Activated T-cell treated with anti-CD3 and anti-CD28 coated beads, Interleukin-2, amount 50 U/mL, for 1 hour (primary cell): ENCODE measurements at places on chromosomes 6 and 20.
A peak's percentile ranks its signal among the peaks of the same experiment; 100 is the strongest.

DNA sequence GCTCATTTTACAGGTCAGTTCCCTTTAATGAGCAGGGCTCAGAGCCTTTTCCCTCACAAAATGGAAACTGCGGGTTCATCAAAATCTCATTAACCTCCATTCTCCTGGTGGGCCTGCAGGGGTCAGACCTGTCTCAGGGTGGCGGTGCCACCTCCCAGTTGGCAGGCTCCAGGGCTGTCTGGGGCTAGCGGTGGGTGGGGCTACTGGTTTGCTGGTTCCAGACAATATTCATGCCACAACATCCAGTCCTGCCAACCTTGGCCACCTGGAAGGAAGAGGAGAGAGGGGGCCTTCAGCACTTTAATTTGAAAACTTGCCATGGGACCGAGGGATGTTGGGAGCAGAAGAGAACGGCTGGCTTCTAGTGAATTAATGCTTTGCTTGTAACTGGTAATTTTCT, 41.9 kb upstream of the CTNNBL1 start:
- DNase-seq, result no peak

DNA sequence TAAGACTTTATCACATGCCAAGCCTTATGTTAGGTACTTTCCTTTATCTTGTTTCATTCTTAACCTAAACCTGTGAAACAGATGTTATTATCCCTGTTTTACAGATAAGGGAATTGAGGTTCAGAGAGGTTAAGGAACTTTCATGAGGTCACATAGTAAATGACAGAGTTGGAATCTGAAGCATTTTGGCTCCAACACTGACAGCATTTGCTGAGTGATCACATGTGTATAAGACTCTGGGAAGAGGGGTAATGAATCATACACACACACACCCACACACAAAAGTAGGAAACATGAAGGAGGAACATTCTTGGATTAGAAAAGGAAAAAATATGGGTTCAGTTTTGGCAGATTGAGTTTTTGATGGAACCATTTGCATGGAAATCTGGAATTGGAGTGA, 212.5 kb downstream of the GJA1 start:
- DNase-seq, result no peak

DNA sequence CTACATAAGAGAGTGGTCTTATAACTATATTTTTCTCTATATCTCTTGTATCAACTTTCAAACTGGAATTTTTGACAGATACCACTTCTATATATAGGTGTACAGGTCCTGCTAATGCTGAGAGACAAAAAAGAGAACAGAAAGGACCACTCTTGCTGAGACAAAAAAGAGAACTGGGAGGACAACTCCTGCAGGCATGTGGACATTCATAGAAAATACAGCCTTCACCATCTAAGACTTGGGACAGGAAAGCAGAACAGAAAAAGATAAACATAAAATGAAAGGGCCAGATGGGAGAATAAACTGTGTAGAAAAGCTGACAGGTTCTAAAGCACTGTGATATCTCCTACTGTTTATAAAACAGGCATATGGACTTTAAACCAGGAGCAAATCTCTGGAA, 541.0 kb upstream of the ADGRB3 start:
- no peak for DNase-seq

DNA sequence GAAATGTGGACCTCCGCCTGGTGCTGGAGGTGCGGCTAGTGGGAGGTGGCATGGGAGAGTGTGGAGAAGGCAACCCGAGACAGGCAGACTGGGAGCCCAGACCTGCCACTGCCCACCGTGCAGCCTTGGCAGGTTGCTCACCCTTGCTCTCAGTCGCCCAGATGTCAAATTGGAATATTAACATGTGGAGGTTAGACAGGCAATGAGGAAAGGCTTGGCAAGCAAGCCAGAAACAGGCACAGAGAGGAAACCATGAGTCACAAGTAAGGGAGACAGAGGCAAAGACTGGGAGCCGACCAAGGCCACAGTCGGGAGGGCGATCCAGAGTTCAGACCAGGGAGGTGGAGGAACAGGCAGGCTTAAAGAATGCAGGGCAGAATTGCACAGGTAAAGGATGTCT, 178.2 kb downstream of the FOXC1 start:
- no peak for DNase-seq

GRCh38 chr6:43666196-43666920, 21.2 kb downstream of the MRPS18A start:
- no peak for DNase-seq

GRCh38 chr20:11182720-11183119, 508.9 kb upstream of the JAG1 start:
- no peak for DNase-seq

DNA sequence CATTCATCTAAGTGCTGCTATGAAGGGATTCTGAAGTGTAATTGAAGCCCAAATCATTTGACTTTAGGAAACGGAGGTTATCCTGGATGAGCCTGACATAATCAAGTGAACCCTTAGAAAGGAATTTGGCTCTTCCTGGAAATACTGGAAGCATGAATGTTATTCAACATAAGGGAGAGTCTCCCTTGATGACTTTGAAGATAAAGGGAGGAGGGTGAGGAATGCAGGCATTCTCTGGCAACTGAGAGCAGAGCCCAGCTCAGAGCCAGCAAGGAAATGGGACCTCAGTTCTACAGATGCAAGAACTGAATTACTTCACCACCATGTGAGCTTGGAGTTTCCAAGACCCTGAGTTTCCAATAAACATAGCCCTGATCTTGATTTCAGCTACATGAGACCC, 168.2 kb downstream of the DLL1 start:
- no peak for DNase-seq

DNA sequence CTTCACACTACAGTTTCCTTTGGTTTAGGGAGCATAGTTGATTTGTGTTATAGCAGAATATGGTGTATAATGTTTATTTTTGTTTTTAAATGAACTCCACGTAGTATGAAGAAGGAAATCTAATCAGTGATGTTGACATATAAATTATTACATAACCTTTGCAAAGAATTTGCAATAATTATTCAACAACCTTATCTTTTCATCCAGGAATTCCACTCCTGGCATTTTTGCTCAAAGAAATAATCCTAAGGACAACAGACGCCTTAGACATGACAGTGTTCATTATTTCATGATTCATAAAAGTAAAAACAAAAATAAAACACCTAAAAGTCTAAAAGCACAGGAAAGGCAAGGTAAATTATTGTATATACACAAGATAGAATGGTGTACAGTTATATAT, 229.2 kb downstream of the EPM2A start:
- DNase-seq, result no peak

- DNase-seq, result no peak
These were observed 250.8 kb upstream of the PRDM1 start for GRCh38 chr6:105835373-105835772.

DNA sequence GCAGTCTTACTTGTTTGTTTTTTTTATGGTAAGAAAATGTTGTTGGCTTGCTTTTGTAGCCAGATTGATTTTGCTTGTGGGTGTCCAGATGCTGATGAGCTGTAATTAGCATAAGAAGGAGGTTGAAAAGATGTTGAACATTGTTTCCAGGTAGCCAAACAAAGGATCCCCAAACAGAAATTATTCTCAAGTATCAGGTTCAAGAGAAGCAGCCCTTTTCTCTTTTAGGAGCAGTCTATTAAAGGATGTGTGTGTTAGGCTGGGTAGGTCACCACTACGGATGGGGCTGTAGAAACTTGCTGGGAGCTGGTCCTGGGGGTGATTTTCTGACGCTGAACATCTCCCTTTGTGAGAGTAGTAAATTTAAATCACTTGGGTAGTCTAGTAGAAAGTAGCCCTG, 86.9 kb upstream of the VSTM2L start:
- no peak for DNase-seq

- no peak for DNase-seq
These were observed 235.2 kb upstream of the EPHA7 start for GRCh38 chr6:93654548-93654947.

DNA sequence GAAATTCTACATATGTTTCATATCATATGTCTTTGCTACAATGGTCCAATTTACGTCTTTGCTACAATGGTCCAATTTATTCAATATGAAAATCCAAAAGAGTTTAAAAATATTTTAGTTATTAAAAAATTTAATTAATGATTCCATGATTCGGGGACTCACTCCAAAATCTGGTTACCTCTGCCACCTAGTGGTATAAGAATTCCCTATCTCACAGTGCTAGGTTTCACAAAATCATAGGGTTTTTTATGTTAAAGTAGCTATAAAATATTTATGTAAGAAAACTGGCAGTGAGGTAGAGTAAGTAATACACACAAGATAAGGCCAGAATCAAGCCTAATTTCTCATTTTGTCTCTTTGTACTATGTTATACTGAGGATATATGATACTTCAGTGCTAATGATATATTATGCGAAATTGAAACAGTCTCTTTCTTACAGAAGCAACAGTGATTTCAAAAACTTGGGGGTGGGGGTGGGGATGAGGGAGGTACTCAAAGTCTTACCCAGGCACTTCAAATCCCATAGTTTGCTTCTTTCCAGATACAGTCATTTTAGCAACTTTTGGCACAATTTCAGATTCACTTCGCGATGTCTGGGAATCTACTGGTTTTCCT, 52.3 kb downstream of the HBS1L start:
- DNase-seq, result no peak

DNA sequence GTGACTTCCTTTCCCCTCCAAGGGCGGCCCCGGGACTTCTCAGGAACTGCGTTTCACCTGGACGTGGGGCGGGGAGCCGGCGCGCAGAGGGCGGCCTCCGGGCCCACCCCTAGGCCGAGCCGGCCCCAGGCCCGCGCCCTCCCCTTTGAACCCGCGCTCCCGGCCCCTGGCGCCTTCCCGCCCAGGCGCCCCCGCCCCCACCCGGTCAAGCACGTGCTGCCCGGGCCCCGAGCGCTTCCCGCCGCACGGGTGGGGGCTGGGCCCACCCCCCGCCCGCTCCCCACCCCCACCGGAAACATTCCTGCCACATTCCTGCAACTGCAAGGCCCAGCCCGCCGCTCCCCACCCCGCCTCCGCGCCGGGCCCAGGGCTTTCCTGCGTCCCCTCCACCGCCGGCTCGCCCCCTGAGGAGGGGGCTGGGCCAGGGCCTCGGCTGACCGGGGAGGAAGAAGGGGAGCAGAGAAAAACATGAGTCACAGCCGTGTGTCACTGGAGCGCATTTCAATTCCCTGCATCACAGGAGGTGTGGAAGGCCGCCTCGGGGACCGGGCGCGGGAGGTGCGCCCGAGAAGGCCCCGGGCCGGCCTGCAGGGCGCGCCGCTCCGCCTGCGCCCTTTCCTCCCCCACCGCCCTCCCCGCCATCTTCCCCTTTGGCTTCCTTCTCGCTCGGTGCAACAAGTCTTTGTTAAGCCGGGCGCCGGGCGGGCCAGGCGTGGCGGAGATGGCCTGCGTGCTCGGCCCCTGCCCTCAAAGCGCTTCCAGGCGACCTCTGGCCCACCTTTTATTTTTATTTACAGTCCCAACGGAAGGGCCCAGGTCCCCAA, 1.2 kb upstream of the HMGA1 start:
- DNase-seq, result peak; percentile 80

- DNase-seq, result no peak
These were observed 14.7 kb upstream of the PACSIN1 start for GRCh38 chr6:34451192-34451591.

GRCh38 chr6:75813476-75814250, 64.6 kb downstream of the MYO6 start:
- DNase-seq, result no peak

DNA sequence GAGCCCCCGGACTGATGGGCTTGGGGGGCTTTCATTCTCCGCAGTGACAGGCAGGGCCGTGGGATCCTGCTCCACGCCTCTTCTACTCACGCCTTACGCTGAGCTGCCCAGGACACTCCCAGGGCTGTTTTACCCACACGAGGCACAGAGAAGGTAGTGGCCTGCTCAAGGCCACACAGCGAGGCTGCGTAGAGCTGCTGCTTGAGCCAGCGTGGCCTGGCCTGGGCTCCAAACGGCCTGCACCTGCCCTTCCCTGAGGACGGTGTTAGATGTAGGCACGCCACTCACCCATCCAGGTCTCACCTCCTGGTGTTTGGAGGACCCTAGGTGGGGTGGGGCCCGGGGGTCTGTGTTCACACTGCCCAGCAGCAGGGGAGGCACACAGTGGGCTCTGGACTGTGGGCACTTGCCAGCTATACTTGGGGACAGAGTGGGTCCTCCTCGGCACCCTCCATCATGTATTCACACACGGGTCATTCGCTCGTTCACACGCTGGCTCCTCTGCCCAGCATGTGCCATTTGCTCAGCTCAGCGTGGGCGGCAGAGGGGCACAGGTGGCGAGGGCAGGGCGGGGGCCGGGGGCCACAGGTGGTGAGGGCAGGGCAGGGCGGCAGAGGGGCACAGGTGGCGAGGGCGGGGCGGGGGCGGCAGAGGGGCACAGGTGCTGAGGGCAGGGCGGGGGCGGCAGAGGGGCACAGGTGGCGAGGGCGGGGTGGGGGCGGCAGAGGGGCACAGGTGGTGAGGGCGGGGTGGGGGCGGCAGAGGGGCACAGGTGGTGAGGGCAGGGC, 18.4 kb upstream of the RBBP8NL start:
- no peak for DNase-seq

GRCh38 chr6:161836643-161837448, 563.0 kb upstream of the AGPAT4 start:
- DNase-seq, result no peak

- peak; percentile 36 for DNase-seq
These were observed 36.1 kb downstream of the PSMB1 start for GRCh38 chr6:170516783-170517616.

DNA sequence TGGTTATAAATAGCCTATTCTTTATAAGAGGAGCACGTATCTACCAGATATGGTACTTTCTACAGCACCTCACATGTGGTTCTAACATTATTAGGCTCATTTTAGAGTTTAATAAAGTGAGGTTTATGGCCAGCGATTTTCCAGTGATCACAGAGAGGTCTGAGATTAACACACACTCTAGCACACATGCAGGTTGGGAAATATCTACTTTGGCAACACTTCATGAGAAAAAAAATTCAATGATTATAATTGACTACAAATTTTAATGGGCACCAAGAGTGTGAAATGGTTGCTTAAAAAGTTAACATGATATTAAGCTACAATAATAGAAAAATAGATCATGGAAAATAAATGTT, 693 bp upstream of the KLHL31 start:
- DNase-seq, result no peak

- no peak for DNase-seq
These were observed 1424.6 kb upstream of the ADGRB3 start for GRCh38 chr6:67210450-67210849.

GRCh38 chr6:132768051-132768517, 10.4 kb upstream of the VNN2 start:
- peak; percentile 18 for DNase-seq

DNA sequence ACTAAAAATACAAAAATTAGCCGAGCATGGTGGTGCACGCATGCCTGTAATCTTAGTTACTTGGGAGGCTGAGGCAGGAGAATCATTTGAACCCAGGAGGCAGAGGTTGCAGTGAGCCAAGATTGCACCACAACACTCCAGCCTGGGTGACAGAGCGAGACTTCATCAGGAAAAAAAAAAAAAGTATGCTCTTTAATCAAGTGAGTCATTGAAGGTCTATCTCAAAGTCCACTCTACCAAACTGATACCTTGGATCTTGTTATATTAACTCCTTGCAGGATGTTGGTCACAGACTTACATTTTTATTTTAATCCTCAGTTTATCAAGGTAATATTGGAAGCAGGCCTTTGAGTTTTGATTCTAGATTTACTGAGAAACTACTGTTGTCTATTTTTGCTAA, 348.7 kb downstream of the COL12A1 start:
- DNase-seq, result no peak
